ENCODE measurements at places on chromosomes 13 and 19.

DNA sequence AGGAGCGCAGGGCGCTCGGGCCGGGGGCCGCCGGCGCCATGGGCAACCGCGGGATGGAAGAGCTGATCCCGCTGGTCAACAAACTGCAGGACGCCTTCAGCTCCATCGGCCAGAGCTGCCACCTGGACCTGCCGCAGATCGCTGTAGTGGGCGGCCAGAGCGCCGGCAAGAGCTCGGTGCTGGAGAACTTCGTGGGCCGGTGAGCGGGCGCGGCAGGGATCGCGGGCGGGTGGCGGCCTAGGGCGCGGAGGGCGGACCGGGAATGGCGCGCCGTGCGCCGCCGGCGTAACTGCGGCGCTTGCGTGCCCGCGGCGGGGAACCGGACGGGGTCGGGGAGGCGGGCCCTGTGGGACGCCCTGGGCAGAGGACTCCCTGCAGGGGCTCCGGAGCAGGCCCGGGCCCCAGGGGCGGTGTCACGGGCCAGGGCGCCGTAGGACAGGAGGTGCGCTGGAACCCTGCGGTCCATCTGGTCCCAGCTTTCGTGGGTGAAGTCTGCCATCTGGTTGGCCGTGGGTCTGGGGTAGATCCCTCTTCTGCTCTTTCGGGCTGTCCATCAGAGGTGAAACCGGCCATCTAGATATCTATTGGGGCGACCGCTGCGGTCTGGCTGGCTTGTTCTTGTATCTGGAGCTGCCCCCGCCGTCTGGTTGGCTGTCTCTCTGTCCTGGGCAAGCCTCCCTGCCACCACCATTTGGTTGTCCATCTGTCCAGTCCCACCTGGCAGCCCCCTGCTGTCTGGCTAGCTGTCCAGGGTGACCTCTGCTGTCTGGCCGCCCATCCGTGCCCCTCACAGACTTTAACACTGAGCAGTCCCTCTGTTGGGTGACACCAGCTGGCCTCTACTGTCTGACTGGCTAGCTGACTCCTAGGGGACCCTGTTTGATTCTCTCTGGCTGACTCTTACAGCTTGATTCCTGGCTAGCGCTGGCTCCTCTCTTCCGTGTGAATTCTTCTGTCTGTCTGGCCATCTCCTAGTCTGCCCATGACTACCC, 622 bp downstream of the DNM2 start:
- peak; percentile 24 for DNase-seq

DNA sequence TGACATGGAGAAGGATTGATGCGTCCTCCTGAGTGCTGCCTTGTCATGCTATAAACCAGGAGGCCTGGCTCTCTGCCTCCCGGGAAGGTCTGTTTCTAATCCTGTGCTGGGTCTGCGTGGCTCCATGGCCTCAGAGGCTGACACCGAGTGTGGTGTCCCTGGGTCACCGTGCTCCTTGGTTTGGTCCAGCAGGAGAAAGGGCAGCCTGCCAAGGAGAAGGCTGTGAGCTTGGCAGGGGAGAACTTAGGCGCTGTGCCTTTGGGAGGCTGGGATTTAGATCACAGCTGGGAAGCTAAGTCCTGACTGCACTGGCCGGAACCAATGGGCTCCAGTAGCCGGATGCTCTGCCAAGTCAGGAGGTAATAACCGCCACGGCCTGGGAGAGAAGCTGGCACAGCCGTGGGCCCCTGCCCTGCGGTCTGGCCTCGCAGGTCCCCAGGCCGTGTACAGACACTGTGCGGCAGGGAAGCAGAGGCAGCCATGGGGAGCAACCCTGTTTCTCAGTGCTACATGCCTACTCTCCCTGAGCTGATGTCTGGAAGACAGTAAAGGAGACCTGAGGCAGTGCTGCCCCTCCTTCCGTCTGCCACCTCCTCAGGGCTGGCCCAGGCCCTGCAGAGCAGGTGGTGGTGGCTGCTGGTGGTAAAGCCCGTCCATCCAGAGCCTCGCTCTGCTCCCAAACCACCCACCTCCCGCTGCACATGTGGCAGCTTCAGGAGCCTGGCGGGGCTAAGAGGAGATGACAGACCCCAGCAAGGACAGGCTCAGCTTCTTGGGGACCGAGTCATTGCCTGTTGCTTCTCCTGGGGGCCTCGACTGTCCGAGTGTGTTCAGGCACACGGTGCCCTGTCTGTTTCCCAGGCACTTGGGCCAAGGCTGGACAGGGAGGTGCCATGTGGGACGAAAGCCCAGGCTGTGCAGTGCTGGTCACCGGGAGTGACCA, 44.9 kb downstream of the C13orf46 start:
- peak; percentile 96 for DNase-seq

GRCh38 chr19:10533646-10534386, 9.9 kb upstream of the ATG4D start:
- peak; percentile 88 for DNase-seq

GRCh38 chr19:19338082-19338481, 17.5 kb downstream of the MAU2 start:
- no peak for DNase-seq

DNA sequence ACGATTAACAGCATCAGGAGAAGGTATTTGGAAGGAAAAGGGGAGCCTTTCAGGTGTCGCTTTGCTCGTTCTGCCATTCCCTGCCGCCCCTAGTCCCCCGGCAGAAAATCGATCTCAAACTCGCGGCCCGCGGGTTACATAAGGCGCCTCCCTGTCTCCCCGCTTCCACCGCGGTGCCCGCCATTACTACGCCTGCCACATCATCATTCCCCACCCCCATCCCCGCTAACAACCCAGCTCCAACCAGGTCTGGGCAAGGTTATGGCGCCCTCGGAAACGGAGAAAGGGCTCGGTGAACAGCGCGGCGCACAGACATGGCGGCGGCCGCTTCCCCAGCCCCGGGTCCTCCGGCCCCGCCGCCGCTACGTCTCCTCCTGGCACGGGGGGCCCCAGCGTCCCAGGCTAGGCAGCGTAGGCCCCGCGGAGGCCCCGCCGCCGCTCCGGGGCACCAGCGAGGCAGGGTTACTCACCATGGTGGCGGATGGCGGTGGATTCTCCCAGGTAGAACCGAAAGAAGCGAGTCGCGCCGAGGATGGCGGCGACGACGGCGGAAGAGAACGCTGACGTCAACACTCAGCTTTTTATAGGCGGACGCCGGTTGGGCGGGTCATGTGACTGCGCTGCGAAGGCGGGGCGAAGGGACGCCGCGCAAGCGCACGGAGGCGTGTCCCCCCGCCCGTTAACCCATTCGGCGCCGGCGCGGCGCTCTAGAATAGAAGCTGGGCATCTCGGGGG, at the start of gene EEF2:
Gene EEF2 (minus strand): TSS at position 556 of the 735 bp plus-strand sequence. CDS start 83 bp downstream, at position 473.
- DNase-seq = peak; percentile 90

- no peak for DNase-seq
These were observed 76.9 kb downstream of the SIPA1L3 start for GRCh38 chr19:37983916-37984315.

DNA sequence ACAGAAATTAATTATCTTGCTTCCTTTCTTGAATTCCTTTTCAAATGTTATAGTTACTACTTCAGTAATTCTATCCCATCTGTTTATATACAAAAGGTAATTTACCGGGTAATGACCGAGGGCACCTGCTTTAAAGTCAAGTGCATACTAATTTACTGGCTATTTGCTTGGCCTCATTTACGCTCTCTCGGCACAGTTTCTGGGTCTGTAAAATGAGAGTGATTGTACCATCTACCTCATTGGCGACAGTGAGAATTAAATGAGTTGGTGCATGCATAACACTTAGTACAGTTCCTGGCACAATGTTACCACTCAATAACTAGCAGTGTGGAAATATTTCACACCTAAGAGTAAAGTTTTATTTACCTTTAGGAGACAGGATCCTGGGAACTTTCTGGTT, 111.6 kb downstream of the GGACT start:
- DNase-seq = no peak

- no peak for DNase-seq
These were observed 68.6 kb downstream of the SPACA7 start for GRCh38 chr13:112444416-112445399.

Measured in fibroblast of upper back skin (primary cell).